Cerebellar nuclear complex (tissue), 1 donor: ENCODE measurements at places on chromosomes 4 and X.

DNA sequence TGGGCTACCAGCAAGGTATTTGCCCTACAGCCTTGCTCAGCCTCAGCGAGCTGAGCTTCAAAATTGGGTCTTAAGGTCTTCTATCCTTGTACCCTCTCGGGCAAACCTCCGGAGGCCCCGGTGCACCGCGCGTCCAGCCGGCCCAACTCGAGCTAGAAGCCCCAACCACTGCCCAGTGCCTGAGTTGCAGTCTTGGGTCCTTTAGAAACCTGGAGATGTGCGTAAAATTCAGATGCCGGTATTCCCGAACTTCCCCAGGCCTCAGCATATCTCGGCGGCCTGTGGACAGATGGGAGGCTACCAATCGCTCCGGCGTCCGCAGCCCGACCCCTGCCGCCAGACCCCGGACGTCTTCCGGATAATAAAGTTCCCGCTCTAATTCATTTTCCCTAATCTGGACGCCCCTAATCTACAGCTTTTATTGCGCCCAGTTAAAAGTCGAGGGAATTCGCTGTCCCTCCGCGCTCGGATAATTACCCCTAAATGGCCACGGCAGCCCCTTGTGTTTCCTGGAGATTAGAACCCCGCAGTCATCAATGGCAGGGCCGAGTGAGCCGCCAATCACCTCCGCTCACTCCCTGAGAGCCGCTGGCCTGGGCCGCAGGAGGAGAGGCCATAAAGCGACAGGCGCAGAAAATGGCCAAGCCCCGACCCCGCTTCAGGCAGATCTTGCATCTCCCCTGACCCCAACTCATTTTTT is 1.5 kb upstream of the MSX1 start:
- DNase-seq, result no peak

GRCh38 chrX:33252306-33252825 is 41.0 kb upstream of the DMD start:
- DNase-seq, result no peak

- DNase-seq, result no peak
These were observed 36.6 kb upstream of the BTC start for GRCh38 chr4:74830928-74831327.

- no peak for DNase-seq
These were observed 70.2 kb downstream of the CLDN22 start for GRCh38 chr4:183249854-183250253.

DNA sequence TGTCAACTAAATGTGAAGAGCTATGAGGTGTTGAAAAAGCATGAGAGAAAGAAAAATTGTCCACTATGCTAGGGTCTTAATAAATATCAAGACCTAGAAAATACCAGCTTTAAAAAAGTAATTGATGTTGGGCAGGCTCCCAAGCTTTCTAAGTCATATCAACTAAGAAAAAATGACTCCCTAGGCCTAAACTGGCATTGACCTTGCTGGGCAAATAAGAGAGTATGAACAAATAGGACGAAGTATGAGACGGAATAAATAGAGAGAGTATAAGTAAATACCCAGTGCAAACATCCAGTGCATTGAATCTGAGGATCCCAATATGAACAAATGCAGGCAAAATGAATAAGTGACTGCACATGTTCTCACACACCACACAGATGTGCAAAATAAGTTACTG is 3.2 kb downstream of the KDR start:
- no peak for DNase-seq

GRCh38 chrX:43333543-43333942 is 322.6 kb upstream of the MAOA start:
- no peak for DNase-seq

- no peak for DNase-seq
These were observed 102.8 kb downstream of the NAF1 start for GRCh38 chr4:163063891-163064290.

- no peak for DNase-seq
These were observed 141.3 kb downstream of the LDB2 start for GRCh38 chr4:16757080-16757521.

- DNase-seq, result no peak
These were observed 2.8 kb upstream of the SMIM14 start for GRCh38 chr4:39641451-39641850.

DNA sequence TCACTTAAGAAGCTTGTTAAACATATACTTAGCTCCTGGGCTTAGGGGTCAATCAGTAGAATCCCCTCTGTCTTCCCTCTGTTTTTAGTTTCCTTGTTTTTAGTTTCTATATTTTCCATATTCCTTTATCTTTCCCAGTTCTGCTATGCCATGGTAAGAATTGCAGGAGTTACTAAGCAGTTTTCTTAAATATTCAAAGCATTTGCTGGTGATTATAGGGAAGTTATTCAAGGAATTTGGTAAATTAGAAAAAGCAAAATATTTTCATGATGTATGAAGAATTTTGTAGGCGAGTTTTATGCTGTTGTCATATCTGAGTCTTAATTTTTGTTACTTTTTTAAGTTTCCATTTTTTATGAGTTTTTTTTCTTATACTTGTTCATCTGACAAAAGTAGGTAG is 91.6 kb upstream of the NUDT6 start:
- DNase-seq, result no peak

GRCh38 chr4:154739111-154739510 is 4.7 kb upstream of the LRAT start:
- DNase-seq, result no peak

- no peak for DNase-seq
These were observed 59.0 kb upstream of the TLR3 start for GRCh38 chr4:186009976-186010375.

GRCh38 chr4:1772853-1773538 is 20.1 kb upstream of the FGFR3 start:
- DNase-seq, result no peak

DNA sequence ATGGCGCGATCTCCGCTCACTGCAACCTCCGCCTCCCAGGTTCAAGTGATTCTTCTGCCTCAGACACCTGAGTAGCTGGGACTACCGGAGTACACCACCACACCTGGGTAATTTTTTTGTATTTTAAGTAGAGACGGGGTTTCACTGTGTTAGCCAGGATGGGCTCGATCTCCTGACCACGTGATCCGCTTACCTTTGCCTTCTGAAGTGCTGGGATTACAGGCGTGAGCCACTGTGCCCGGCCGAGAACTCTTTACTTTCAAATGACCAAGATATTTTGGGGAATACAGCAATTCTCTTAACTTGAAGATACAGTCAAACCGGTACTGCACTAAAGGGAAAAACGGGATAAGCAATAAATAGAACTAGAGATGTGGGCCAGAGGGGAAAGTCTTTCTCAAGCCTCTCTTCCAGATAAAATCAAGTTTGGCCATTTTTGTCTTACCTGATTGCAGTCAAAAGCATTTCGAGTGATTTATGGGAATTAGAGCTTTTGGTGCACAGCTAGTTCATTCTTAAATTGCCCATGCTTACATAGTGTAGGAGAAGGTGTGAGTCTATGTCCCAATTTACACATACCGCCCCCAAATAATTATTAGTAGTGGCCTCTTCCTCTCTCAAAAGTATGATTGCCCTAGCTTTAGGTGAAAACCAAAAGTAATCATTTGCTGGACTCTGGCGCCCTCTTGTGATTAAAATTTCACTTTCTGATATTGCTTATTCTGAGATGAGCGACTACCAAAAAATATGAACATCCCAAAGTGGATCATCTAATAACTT is 53.2 kb upstream of the ABCG2 start:
- no peak for DNase-seq

GRCh38 chr4:167234316-167234881 is at the start of gene SPOCK3:
SPOCK3 (minus strand) TSS chr4:167234494.
- DNase-seq, result no peak

DNA sequence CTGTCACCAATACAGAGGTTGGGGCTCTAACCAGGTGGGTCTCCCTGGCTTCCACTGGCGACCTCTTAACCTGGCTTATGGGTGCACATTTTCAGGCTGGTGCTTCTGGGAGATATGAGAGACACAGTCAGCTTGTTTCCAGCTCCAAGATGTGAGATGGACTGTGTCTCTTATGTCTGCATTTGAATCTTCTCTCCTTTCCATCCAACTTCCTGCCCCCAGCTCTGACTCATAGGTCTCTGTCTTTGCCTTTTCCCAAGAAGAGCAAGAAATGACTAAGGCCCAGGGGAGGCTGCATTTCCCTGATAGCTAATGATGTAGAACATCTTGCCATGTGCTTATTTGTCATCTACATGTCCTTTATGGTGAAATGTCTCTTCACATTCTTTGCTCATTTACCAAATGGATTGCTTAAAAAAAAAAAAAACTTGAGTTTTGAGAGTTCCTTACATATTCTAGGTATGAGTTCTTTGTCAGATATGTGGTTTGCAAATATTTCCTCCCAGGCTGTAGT is 3.2 kb upstream of the UXT start:
- no peak for DNase-seq

GRCh38 chrX:22526339-22526738 is 253.6 kb downstream of the CBLL2 start:
- no peak for DNase-seq

- no peak for DNase-seq
These were observed 13.6 kb upstream of the C4orf50 start for GRCh38 chr4:6031846-6032245.

DNA sequence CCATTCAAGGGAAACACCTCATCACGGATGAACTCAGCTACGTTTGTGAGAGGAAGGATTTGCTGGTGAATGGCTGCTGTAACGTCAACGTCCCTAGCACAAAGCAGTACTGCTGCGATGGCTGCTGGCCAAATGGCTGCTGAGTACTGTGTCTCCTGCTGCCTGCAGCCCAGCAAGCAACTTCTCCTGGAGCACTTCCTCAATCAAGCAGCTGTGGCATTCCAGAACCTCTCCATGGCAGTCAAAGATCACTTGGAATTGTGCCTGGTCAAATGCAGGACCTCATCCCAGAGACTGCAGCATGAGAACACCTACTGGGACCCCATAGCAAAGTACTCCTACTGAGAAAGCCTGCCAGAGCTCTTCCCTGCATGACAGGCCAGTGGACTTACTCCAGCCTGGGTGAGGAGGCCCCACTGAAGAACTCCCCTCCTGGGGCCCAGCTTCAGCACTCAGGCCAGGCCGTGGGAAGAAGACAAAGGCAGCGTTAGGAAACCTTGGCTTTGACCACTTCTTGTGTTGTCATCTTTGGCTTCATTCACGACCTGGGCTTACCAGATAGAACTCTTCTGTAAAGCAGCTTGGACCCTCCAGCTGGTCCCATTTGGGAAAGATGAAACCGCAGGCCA is 244.3 kb downstream of the RBMX2 start:
- DNase-seq, result no peak

DNA sequence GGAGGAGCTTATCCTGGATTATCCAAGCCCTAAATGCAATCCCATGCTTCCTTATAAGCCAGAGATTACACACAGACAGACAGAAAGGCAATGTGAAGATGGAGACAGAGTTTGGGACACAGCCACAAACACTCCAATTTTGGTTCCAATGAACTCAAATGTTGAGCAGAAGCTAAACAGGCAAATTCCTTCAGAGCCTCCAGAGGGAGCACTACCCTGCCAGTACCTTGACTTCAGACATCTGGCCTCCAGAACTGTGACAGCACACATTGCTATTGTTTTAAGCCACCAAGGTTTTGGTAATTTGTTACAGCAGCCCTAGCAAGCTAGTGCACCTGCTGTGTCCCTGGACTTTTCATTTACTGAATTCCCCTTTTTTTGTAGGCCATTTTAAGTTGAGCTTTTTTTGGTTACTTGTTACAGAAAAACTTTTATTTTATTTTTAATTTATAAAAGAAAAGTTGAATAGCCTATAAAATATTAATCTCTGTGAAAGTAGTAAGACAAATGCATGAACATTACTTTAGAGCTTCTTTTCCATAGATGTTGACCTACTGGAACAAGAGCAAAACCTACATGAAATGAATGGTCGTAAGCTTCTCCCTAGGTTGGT is 33.4 kb upstream of the SRD5A3 start:
- DNase-seq, result no peak

DNA sequence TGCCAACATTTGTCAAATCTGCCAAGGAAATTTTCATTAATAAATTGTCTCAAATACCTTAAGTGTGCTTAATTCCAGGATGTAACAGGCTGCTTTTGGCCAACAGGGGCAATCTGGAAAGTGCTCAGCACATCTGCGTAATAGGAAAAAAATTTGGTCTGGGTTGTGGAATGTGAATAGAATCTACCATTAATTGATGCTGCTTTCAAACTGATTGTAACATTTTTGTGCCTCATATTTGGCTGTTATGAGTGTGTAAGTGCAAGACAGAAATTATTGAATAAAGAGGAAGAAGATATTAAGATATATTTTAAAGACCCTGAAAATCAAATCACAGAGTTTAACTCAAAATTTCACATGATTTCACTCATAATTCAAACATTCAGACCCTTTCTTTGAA is 41.1 kb downstream of the REELD1 start:
- DNase-seq, result no peak

- no peak for DNase-seq
These were observed 475.9 kb downstream of the PDHA2 start for GRCh38 chr4:96315815-96316214.

DNA sequence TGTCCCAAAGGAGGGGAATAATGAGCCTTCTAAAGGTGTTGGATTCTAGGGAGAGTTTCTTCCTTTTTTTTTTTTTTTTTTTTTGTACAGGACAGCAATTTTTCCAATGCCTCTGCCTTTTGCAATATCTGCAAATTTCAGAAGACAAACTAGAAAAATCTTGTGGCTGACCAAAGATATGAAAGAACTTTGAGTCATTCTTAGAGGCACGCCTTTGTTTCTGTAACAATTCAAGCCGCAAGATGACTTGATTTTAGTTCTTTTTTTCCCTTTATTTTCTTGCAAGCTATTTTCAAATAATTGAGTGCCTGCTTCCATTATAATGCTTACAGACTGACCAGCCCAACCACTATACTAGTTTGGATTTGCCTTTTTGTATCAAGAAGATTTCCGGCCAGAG is 47.6 kb upstream of the UXT start:
- no peak for DNase-seq

- no peak for DNase-seq
These were observed 15.0 kb upstream of the REST start for GRCh38 chr4:56892691-56893090.

DNA sequence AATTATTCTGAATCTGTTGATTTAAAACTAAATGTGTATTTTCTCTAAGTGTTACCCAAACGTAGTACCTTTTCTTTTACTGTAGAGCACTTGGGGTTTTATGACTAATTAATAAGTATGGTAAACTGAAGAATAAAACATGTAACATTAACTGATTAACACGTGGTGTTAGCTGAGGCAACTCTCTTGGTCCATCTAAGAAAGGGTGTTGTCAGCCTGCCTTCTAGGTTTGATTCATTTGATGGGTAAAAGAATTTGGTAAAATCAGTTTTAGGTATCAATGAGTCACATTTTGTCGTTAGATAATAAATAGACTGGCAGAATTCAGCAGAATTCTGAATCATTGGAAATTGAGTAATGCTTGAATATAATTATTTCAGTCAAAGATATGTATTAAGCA is 99.7 kb downstream of the AFF1 start:
- DNase-seq, result no peak

DNA sequence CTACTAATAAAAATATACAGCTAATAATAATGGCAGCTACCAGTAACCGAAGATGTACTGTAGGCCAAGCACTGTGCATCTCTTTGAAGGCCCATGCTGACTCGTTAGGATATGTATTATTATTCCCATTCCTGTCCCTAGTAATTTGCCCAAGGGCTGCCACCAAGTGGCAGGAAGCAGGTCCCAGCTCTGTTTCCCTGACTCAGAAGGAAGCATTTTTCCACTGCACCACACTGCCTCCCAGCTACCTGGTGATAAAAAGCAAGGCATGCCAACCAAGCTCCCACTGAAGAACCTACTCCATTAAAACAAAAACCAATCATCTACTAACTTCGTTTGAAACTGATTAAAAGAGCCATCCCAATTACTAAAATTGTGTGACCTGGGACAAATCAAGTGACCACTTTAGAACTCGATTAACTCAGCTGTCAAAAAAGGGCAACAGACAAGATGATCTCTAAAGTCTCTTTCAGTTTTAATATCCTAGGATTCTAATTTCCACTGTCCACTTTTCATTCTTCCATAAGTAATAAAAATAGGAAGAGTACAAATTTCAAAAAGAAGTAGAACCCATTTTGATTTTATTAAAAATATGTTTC is 24.3 kb upstream of the PGM2 start:
- peak; percentile 5 for DNase-seq
